ENCODE measurements at places on chromosomes 1 and 21.

DNA sequence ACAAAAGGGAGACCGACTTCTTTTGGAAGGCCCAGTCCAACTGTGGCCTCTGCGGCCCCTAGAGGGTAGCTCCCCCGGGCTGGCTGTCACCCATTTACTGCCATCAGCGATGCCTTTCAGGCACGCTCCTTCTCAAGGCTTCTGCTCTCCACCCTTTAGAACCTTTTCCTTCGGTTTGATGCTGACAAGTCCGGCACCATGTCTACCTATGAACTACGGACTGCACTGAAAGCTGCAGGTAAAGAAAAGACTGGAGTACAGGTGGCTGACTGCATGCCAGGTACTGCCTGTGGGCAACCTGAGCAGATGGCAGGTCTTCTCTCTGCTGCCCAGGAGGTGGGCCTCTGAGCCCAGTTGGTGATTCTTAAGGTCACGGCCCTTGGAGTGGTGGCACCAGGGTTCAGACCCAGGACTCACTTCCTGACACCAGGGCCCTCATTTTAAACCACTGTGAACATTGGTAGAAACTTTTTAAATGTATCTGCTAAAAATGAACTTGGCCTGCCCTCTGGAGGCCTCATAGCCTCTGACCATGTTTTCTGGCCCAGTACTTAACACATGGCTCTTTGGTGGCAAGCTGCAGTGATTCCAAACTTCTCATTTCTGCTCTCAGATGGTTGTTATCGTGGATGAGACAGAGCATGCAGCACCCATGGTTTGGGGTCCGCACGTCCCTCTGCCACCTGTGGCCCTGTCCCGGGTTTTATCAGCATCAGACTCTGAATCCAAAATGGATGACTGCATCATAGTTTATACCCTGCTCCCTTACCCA is 45.7 kb downstream of the CAPN9 start:
- DNase-seq, result no peak

GRCh38 chr21:46388896-46389295 is 64.9 kb downstream of the PCNT start:
- DNase-seq, result no peak

- DNase-seq, result no peak
Measured at GRCh38 chr1:2451741-2452140, 24.3 kb upstream of the PLCH2 start.

DNA sequence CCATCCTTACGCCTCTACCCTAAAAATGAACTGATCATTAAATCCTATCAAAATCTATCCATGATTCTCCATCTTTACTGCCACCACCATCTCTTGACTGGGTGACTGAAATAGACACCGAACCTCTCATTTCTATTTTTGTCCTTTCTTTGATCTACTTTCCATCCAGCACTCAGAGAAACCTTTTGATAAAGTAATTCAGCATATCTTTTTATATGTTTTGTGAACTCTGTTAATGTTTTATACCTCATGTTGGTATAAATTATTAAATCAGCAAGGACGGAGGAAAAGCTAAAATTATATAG is 13.0 kb downstream of the PCNX2 start:
- no peak for DNase-seq

DNA sequence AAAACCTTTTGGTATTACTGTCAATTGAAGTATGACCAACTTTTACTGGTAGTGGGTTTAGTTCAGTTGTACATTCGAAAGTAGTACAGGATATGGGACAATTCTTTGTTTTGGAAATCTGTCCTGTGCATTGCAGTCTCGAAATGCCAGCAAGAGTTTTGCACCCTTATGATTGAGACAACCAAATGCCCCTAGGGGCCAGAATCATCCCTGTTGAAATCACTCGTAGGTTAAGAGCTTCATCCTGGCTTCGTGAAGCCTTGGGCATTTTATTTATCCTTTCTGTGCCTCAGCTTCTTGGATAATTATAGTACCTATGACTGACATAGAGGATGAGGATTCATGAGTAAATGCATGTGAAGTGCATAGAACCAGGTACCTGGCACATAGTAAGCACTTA is 2.4 kb upstream of the GOLT1A start:
- DNase-seq, result no peak

- no peak for DNase-seq
Measured at GRCh38 chr1:204356997-204357396, 2.7 kb downstream of the PLEKHA6 start.

GRCh38 chr1:35808450-35809113 is 766 bp downstream of the AGO4 start:
- no peak for DNase-seq

- DNase-seq, result no peak
Measured at GRCh38 chr1:197733324-197733723, 42.0 kb downstream of the DENND1B start.

- no peak for DNase-seq
Measured at GRCh38 chr1:156711011-156711817, 5.8 kb upstream of the CRABP2 start.

GRCh38 chr1:61089741-61090140 is 7.4 kb downstream of the NFIA start:
- DNase-seq, result no peak

DNA sequence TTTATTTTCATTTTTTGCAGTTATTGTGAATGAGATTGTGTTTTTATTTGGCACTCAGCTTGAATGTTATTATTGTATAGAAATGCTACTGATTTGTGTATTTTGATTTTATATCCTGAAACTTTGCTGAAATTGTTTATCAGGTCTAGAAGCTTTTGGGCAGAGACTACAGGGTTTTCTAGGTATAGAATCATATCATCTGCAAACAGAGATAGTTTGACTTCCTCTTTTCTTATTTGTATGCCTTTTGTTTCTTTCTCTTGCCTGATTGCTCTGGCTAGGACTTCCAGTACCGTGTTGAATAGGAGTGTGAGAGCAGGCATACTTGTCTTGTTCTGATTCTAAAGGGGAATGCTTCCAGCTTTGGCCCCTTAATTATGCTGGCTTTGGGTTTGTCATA is 27.3 kb downstream of the ZNF691 start:
- no peak for DNase-seq

DNA sequence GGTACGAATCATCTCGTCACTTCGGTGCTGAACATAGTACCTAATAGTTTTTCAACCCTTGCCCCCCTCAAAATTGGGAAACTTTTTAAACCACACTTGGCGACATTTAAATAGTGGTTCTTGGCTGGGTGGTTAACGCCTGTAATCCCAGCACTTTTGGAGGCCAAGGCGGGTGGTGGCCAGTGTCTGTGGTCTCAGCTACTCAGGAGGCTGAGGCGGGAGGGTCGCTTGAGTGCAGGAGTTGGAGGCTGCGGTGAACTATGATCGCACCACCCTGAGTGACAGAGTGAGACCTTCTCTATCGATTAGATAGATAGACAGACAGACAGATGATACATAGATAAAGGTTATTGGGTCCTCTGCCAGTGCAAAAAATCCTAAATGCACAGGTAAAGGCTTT is 55.5 kb upstream of the RASAL2 start:
- no peak for DNase-seq

DNA sequence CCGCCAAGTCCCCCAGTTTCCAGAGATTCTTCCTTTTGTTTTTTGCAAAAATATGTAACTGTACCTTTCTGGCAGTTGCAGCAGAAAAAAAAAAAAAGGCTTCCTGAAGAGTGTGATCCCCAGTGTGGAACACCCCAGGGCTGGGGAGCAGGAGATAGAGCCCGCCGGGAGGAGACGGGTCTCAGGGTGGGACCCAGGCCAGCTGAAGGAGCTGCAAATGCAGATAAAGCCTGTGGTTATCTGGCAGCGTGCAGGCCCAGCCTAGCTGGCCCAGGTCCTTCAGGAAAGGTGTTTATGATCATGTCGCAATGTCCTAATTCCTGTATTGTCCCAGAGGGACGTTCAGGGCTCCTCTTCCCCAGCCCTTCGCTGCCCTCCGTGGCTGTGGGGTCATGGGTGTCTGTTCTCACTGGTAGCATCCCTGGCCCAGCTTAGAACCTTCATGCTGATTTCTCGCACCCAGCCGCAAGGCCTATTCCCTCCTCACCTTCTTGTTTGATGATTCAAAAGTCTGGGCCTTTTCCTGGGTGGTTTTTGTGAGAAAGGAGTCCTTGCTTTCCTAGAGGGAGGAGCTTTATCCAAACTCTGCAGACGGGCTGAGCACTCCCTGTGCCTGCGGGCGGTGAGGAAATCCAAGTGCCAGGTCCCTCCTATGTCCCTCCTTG is 26.2 kb downstream of the RNF187 start:
- no peak for DNase-seq

- no peak for DNase-seq
Measured at GRCh38 chr1:905811-906599, 17.7 kb upstream of the SAMD11 start.

DNA sequence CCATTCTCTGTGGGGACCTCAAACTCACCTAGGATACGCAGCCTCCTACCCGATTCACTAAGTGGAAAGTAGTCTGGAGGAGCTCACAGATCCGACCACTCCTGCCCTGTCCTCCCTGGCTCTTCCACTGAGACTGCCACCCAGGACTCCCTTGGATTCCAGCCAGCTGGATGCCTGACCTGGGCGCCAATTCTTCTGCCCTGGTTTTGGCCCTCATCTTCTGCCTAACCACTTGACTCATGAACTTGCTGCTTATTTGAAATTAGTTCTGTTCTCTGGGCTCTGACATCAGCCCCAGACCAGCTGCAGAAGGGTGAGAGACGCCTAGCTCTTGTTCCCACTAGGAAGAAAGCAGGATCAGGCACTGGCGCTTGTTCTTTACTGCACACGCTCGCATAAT is 48.9 kb downstream of the SLC35D1 start:
- no peak for DNase-seq

- no peak for DNase-seq
Measured at GRCh38 chr1:23081376-23081775, 62.1 kb downstream of the KDM1A start.

DNA sequence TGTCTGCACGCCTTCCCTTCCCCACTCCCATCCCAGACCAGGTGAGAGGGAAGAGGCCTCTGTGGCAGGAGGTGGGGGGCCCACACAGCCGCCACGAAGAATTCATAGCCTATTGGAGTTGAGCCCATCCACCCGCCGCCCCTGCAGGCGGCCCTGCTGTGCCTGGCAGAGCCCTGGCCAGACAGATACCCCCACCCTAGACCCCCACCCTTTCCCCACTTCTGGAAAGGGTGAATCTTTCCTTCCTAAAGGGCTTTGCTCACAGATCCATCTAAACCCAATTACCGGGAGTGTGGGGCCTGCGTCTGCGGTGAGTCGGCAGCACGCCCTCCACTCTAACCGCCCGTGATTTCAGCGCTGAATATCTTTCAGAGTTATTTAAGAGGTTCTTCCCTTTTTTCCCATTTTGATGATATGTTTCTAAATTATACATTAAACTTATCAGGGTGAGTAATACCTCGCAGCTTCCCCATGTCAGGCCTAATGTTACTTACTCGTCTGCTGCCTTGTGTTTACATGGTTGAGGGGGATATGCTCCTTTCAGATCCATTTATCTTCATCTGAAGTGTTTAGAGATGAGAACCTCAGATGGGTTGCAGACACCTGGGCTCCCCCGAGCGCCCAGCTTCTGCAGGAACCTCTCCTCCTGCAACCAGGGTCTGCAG is 183.9 kb upstream of the VAMP3 start:
- DNase-seq, result no peak

DNA sequence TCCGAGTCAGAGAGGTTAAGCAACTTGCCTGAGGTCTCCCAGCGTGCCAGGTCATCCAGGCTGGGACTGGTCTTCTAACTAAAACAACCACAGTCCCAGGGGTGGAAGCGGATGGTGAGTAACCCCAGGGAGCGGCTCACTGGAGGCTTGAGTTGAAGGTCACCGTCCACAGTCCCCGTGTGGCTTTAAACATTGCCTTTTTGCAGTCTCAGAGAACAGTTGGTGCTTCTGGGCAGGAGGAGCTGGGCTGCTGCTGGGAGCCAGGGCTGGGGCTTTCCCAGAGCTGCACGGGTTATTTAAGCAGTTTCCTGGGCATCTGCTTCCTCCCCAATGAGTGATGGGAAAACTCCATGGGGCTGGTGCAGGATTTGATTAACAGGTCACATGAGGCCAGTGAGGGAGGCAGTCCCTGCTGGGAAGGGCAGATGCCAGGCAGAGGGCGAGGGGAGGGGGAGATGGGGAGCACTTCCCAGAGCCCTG is 12.3 kb downstream of the ARHGEF10L start:
- DNase-seq, result no peak

DNA sequence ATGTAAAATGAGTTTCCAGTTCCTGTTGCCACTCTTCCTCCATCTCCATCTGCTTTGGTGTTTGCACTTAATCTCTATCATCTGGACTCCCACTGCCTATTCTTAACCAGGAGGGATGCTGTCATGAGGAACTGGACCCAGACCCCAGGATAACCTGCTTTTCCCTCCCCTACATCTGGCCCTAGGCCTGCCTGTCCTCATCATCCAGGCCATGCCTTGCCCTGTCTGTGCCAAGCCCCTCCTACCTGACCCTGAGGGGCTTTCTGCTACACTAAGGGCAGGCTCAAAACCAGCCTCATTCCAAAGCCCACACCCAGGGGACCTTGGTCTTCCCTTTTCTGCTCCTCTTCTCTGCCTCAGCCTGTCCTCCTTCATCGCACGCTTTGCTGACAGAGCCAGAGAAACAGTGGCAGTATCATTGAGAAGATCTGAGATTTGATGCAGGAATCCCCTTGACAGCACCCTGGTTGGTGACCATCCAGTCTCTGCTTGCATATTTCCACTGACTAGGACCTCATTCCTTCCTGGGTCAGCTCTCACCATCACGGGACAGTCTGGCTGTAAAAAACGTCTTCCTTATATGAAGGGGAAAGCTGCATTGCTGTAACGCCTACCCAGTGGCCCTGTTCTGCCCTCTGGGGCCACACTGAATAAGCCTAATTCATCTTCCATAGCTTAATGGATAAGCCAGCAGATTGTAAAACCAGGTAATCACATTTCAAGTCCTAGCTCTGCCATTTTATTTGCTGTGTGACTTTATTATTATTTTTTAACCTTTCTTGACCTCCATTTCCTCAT is 38.8 kb downstream of the PLXNA2 start:
- DNase-seq, result no peak

GRCh38 chr1:31957701-31958674 is 19.8 kb upstream of the PTP4A2 start:
- peak; percentile 85 for DNase-seq

GRCh38 chr1:154155251-154155650 is 378 bp upstream of the NUP210L start:
- DNase-seq, result no peak

DNA sequence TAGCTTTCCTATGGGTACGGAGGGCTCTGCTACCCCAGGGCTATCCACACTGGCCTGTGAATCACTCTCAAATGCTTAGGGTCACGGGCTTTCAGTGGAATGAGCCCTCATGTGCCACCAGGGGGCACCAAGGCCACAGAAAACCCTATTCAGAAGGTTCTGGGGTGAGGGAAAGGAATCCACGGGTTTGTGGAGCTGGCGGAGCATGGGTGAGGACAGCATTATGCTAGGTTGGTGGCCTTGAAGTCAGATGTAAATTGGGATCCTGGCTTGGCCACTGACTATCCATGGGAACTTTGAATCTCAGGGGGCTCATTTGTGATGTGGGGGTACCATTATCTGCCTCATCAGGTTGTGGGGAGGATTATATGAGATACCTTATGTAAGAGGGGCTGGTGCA is 5.1 kb upstream of the LAMTOR5 start:
- DNase-seq, result no peak

Data from KG1 (cell line).